ENCODE measurements at places on chromosomes 2 and 18.

- DNase-seq = no peak
Measured at GRCh38 chr2:96763511-96764252, 3.0 kb downstream of the CNNM4 start.

- DNase-seq = no peak
Measured at GRCh38 chr2:66431846-66432587, 2.9 kb upstream of the MEIS1 start.

DNA sequence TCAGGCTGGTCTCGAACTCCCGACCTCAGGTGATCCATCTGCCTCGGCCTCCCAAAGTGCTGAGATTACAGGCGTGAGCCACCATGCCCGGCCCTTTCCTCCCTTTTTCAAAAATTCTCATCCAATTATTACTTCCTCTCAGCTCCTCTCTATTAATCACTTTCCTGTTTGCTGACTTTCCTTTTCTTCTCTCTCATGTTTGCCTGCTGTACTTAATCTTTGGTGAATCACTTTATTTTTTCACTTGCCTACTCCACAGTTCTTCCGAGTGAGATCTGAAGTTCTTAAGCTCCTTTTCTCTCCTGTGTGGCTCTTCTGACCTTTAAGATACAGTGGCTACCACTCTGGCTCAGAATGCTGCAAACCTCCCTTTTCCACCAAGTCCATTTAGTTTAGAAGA, 126.3 kb upstream of the SERTAD2 start:
- DNase-seq = no peak

DNA sequence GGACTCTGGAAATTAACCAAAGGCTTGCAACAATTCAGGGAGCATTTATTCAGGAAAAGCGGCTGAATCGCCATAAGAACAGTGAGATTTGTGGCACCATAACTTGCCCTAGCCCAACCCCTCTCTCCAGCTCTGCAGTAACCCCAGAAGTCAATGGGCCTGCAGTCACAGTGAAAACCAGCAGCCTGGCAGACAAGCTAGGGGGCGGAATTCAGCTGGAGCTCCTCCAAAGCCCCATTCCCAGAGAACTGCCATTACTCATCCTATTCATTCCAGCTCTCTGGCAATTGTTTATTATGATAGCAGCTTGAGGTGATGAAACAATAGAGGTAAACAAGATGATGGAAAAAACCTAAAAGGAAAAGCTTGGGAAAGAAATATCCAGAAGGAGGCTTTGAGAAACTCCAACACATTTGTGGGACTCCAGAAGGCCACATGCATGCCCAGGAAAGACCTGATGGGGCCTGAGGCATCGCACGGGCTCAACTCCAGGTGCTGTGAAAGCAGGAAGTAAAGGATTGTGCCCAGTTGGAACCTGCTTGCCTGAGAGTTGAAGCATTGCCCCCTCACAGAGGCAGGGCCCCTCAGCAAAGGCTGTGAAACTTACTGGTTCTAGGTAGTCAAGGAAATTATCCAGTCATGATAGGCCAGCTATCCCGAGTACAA, 126.7 kb downstream of the TWIST2 start:
- DNase-seq = no peak

- no peak for DNase-seq
Measured at GRCh38 chr2:10478916-10479315, 30.8 kb upstream of the ODC1 start.

DNA sequence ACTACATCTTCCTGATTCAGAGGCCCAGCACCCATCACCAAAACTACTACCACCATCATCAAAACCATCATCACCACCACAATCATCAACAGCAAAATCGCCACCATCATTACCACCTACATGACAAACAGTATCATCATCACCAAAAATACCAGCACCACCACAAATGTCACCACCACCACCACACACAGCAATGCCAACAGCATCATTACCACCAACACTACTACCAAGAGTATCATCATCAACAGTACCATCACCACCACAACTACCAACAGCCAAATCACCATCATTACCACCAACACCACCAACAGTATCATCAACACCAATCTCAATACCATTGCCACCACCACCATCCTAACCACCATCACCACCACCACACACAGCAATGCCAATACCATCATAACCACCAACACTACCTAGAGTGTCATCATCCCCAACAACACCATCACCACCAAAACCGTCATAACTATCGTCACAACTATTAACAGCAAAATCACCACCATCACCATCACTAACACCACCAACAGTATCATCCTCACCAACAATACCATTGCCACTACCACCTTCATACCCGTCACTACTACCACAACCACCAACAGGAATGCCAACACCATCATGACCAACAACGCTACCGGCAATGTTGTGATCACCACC, 64.6 kb upstream of the TEX51 start:
- no peak for DNase-seq

- no peak for DNase-seq
Measured at GRCh38 chr2:71277536-71278103, 50.7 kb upstream of the PAIP2B start.

GRCh38 chr18:35661483-35662146, 80.1 kb downstream of the GALNT1 start:
- no peak for DNase-seq

GRCh38 chr2:99495115-99495860, 5.5 kb upstream of the REV1 start:
- no peak for DNase-seq

GRCh38 chr2:220670511-220670910, 901.6 kb downstream of the EPHA4 start:
- no peak for DNase-seq

GRCh38 chr2:120303177-120303576, 42.8 kb upstream of the INHBB start:
- no peak for DNase-seq

- no peak for DNase-seq
Measured at GRCh38 chr18:33844232-33844631, 266.2 kb downstream of the ASXL3 start.

DNA sequence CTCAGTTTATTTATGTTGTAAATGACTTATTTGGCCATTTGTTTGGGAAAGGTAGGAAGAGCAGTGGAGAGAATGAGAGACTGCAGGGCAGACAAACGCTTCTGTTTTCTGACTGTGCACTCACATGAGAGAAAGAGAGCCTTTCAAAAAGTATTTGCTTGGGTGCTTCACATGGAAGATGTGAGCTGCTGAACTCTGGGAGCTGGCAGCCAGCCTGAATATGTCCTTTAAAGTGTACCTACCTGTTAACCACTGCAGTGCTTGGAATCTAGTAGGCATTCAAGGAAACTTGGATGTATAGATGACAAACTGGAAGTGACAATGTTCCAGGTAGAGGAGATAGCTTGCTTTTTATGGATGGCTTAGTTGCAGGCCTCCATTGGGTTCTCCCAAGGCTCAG, 68.8 kb downstream of the PTPRM start:
- DNase-seq = no peak

DNA sequence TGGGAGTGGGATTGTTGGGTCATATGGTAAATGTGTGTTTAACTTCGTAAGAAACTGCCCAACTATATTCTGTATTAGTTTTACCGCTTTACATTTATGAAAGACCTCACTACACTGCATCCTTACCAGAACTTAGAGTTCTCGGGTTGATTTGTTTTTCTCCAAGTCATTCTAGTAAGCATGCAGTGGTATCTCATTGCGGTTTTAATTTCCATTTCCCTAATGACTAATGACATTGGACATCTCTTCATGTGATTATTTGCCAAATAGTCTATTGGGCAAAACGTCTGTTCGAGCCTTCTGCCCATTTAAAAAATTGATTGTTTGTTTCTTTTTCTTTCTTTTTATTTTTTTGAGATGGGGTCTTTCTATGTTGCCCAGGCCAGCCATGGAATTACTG, 6.8 kb downstream of the FBLN7 start:
- no peak for DNase-seq

DNA sequence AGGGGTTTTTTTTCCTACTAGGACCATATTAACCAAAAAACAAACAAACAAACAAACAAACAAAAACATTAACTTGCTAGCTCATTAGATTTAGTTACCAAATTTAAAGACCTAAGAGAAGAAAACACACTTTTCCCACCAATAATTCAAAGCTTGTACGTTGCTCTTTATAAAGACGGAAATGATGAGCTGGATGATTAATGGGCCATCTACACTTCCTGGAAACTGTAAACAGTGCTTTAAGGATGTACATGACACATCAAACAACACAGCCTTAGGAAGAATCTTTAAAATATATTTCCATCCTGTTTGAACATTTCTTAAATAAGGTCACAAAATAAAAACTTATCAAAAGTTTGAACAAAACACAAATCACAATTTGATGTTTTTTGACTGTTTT, 982 bp downstream of the BMP10 start:
- no peak for DNase-seq

DNA sequence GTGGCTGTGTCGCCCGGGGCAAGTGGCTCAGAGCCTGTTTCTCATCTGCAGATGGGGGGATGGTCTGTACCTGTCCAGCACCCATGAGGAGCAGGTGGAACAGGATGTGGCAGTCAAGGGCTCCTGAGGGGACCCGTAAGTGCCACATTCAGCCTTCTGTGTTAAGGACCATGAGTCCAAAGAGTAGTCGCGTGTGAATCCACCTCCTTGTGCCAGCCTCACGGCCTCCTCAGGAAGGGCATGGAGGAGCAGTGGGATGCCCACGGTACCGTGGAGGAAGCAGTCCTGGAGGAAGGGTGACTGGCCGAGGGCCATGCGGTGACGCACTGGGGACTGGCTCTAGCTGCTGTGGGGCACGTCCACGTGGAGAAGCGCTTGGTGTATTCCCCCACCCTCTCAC, 61.1 kb downstream of the ODC1 start:
- no peak for DNase-seq

DNA sequence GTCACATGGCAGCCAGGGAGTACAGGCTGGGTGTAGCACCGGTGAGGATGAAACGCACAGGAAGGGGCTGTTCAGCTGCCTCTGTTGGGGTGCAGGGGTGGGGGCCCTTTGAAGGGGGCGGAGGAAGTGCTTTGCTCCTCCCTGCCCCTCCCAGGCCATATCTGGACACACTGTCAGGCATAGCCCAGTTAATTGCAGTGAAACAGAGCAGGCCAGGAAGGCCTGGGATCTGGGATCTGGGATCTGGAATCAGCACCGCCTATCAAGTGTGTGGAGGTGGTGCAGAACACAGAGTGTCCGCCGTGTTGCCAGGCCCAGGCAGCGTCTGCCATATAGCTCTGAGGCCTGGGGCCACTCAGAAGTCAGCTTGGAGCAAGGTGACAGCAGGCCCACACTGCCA, 119.3 kb upstream of the MSH2 start:
- DNase-seq = no peak

DNA sequence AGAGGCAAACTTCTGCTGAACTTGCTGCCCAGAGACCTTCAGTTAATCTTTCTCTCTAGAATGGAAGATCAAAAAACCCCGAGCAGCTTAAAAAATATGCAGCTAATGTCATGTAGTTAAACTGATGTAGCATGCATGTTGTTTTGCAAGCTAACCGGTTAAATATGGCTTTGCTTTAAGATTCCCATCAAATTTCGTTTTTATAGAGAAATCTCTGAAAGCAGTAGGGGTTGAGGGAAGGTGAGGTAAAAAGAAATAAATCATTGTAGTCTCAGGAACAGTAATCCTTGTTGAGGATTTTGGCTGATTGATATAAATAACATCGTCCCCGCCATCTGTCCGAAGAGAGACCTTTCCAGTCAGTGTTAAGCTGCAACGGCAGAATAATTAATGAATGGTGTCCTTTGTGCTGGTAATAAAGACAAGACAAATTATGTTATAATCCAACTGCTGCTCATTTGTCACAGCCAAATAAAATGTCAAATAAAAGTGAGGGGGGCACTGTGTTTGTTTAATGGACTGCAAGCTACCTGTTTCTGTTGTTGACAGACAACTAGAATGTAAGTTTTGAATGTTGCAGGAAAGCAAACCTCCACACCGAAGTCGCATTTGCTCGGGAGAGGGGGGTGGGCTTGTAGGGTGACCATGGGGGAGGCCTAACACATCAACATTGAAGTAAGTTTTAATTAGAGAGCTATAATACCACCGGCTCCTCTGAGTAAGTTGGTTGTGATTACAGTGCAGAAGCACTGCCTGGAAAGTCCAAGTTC, 555.5 kb downstream of the ARHGAP15 start:
- no peak for DNase-seq

DNA sequence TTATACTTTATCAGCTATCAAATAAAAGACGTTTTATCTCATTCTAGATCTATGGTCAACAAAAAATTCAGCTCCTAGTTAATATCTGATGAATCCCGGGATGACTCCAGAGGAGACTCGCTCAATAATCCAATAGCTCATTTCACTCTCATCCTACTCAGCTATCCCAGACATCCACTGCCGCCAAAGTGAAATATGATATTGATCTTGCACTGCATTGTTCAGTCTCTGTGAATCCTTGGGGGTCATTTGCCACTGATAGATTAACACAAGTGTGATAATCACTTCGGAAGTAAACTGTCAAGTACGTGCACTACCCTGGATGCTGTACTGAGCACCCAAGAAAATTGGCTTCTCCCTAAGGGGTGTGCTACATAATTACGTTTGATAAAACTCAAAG, 249.1 kb downstream of the SUCLG1 start:
- no peak for DNase-seq

GRCh38 chr2:238422285-238422684, 4.4 kb upstream of the ASB1 start:
- DNase-seq = no peak

- DNase-seq = no peak
Measured at GRCh38 chr18:7191736-7192135, 39.2 kb upstream of the LRRC30 start.

GRCh38 chr2:128091726-128092080, 703 bp downstream of the UGGT1 start:
- no peak for DNase-seq

GRCh38 chr2:172922306-172922705, 153.3 kb upstream of the MAP3K20 start:
- no peak for DNase-seq

GRCh38 chr2:45300026-45300750, 290.9 kb upstream of the SIX2 start:
- no peak for DNase-seq

DNA sequence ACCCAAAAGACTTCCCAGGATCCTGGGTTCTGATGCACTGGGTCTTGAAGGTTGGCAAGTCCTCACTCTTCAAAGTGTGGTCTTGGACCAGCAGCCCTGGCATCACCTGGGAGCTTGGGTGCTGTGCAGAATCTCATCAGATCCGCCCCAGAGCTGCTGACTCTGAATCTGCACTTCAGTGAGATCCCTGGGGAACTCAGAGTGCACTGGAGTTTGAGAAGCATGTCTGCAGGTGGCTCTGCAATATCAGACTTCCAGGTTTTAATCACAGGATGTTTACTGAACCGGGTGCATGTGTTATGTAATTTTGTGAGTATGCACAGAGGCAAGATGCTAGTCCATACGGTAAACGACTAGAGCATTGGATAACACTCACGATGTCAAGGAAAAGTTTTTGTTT, 58.0 kb upstream of the BOD1L2 start:
- DNase-seq = no peak

GRCh38 chr2:181786371-181787228, 104.9 kb upstream of the ITPRID2 start:
- DNase-seq = no peak

GRCh38 chr2:59900728-59901452, 652.6 kb downstream of the BCL11A start:
- DNase-seq = no peak

GRCh38 chr2:225400060-225400511, 576 bp downstream of the NYAP2 start:
- no peak for DNase-seq
